ENCODE measurements at places on chromosomes 1 and 21. TPM values are rescaled to one million over a fixed set of nuclear protein-coding genes. Genes with fewer than 3 reads are reported as not detected.

IFI44L gene
- 3.0 TPM for total RNA-seq

PROX1 gene
- total RNA-seq = 3.6 TPM

PPCS gene
- 26.3 TPM for total RNA-seq

NBPF6 gene
- not detected for total RNA-seq

CCDC18 gene
- 7.9 TPM for total RNA-seq

S100A14 gene
- 141 TPM for total RNA-seq

MCOLN2 gene
- total RNA-seq = 1.8 TPM

HHIPL2 gene
- total RNA-seq = 0.10 TPM

CHD5 gene
- total RNA-seq = 1.4 TPM

NBPF4 gene
- total RNA-seq = not detected

PGLYRP4 gene
- total RNA-seq = 4.3 TPM

OR14K1 gene
- total RNA-seq = not detected
